CD4-positive, alpha-beta T cell treated with Interleukin-4 for 1 hour (primary cell): ENCODE measurements at places on chromosomes 12 and 14.

- DNase-seq, result no peak
These were observed 178.2 kb downstream of the RMST start for GRCh38 chr12:97640826-97641225.

- DNase-seq, result no peak
These were observed 1.1 kb downstream of the KMT2D start for GRCh38 chr12:49059299-49060171.

DNA sequence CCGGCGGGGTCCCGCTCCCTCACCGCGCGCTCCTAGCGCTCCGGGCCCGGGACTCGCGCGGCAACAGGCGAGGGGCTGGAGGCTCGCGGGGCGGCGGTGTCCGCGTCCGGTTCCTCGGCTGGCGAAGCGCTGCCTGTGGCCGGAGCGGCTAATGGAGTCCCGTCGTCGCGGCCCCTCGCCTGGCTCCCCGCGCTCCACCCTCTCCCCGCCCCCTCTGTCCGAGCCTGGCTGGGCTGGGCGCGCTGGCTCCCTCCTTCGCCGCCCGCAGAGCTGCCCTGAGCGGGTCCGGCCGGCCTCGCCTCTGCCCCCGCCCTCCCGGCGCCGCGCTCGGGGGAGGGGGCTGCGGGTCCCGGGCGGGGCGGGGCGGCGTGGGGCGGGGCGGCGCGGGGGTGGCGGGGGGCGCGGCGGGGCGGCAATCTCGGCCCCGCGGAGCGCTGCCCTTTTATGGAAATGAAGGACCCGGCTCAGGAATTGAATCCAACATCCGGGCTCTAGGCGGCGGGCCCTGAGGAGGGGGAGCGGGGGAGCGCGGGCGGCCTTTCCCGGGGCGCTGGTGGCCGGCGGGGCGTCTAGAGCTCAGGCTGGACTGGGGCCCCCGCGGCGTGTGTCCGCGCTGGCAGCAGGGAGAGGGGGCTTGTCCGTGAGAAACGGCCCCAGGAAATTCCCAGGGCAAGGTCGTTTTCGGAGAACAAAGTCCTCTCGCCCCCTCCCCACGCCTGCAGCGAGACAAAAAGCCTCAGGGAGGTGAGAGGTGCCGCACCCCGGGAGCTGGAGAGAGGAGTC lies at the start of gene FERMT2:
TSS of gene FERMT2 (minus strand) at position 153 of the 783 bp plus-strand sequence. CDS start 482 bp downstream, outside the sequence.
- DNase-seq, result peak; percentile 23

DNA sequence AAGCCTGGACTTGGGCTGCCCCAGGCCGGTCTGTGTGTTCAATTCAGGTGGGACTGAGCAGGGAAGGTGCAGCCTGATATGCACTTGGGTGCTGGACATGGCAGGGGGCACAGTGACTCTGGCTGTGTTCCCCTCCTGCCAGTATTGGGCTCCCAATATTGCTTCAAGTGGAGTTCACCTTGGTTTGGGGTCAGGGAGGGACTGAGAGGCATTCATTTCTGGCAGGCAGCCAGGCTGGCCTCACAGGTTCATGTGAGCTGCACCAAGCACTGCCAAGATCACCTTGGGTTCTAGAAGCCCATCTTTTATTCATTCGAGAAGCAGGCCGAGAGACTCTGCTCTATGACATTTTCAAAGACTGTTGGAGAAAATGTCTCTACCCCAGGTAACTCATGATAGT lies 245.0 kb downstream of the CHST11 start:
- no peak for DNase-seq

DNA sequence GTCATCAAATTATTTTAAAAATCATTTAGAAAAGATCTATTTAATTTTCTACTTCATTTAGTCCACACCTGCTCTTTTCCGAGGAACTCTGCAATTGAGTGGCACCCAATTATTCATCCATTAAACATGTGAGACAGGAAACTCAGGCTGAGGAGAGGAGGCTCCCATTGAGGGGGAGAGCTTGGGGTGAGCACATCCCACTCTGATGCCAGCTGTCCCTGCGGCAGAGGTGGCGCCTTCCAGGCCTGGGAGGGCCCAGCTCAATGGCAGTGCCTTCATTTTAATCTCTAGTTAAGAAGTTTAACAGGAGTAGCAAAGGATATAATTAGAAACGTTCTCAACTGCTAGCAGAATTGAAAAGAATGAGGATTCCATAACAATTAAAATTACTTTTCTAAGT lies 92.0 kb downstream of the ITPR2 start:
- DNase-seq, result no peak

DNA sequence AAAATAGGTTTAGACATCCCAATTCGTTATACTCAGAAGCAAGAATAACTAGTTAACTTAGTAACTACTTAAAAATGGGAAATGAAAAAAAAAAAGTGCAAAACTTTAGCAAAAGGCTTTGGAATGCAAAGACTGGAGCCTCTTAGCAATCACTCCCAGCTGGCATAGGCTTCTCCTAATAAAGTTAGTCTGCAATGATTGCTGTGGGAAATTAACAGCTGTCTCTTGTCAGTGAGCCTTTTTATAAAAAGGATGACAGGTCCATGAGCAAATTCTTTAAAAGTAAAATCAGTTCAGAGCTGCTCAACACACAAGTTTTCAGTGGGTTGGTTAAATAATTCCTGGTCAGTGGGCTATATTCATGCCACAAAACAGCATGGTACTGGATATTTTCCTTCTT lies 7.4 kb upstream of the SYCP3 start:
- no peak for DNase-seq

DNA sequence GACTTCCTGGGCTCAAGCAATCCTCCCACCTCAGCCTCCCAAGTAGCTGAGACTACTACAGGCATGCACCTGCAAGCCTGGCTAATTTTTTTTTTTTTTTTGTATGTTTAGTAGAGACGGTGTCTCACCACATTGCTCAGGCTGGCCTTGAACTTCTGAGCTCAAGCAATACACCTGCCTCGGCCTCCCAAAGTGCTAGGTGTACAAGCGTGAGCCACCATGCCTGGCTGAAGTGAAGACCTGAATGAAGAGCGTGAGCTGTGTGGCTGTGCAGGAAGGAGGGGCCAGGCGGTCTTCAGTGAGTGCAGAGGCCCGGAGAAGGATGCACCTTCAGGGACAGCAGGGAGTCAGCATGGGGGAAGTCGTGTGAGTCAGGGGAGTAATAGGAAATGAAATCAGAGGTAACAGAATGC lies 14.9 kb upstream of the NFKBIA start:
- DNase-seq, result no peak

- no peak for DNase-seq
These were observed 373.5 kb upstream of the CLEC14A start for GRCh38 chr14:38629412-38629811.

- no peak for DNase-seq
These were observed 231.8 kb upstream of the NPAS3 start for GRCh38 chr14:32706721-32707519.

GRCh38 chr12:108566452-108566851 lies 4.1 kb downstream of the ISCU start:
- DNase-seq, result no peak

DNA sequence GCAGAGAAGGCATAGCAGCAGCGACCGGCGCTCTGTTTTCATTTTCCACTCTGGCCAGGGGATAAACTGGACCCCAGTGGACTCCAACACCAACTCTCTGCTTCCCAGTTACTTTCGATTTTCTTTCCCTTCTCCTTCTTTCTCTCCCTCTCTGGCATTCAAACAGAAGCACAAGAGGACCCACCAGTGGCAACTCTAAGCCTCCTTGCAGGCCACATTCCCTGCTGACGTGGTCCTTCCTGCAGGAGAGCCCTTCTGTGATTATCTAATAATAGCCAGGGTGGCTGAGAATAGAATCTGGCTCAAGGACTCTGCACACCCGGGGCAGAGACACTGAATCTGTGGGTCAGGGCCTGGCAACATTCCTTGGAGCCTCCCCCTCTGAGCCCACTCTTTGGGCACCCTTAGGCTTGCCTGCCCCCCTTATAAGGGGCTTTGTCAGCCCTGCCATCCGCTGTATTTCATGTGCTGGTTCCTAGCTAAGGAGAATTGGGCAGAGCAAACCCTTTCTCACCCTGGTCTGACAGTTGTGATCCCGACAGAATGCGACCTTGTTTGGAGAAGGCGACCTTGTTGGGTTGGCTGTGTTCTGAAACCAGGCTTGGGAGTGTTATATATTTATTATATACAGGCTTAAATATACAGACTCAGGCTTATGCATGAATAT lies 8.2 kb upstream of the HOXC6 start:
- no peak for DNase-seq

- DNase-seq, result no peak
These were observed 10.1 kb downstream of the LGALS3 start for GRCh38 chr14:55139141-55139540.

DNA sequence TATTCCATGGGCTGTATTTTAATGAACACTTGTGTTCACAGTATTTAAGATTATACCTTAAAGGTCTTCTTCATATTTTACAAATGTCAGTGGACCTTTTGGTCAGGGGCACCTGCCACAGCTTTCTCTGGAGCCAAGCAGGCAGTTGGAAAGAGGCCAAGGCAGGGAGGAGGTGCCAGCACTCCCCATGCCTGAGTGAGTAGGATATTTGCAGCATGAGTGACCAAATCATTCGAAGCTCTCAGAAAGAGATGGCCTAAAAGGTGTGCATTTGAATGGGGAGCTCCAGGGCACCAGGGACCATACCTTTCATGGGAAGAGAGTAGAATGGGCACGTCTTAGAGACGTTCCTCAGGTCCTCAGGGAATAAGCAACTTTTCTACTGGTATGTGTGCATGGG lies 121.6 kb downstream of the GPR135 start:
- DNase-seq, result no peak

DNA sequence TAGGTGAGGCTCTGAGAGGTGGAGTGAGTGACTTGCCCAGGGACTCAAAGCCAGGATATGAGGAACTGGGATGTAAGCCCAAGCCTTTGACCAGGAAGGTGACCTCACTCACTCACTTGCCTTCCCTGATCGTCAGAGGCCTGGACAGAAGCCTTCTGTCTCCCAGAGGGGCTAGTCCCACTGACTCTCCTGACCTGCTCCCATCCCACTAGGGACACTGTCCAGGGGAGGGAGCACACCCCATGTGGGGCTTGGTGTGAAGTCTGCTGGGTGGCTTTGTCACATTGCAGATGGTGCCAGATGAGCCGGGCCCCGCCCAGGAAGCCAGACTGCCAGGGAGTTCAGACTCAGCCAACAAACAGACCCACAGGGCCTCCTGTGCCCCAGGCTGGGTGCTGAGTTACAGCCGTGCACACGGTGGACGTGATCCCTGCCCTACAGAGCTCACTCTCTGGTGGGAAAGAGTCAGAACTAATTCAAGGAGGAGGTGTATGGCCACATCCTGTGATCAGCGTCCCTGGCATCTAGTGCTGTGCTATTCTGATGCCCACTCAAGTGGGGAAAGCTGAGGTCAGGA lies 28.3 kb downstream of the MMAB start:
- DNase-seq, result peak; percentile 14

DNA sequence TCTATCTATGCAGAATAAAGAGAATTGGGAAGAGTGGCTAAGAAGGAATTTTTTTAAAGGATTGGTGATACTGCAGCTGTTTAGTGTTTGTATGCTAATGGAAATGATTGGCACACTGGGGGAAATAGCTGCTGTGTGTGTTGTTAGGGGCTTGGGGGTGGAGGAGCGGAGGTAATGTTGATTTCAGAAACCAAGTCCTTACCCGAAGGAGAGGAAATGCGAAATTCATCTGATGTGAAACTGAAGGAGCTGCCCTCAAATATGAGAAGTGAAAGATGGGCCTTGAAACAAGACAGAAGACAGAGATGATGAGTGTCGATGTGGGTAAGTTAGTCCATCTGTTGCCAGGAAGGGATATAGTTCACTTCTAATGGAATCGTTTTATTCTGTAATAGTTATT lies 21.2 kb upstream of the RNASE12 start:
- DNase-seq, result no peak

GRCh38 chr14:68135566-68135965 lies 316.0 kb downstream of the RAD51B start:
- DNase-seq, result no peak

GRCh38 chr12:17971850-17972249 lies 118.1 kb downstream of the RERGL start:
- no peak for DNase-seq

GRCh38 chr12:62075870-62076269 lies 184.3 kb upstream of the USP15 start:
- no peak for DNase-seq

DNA sequence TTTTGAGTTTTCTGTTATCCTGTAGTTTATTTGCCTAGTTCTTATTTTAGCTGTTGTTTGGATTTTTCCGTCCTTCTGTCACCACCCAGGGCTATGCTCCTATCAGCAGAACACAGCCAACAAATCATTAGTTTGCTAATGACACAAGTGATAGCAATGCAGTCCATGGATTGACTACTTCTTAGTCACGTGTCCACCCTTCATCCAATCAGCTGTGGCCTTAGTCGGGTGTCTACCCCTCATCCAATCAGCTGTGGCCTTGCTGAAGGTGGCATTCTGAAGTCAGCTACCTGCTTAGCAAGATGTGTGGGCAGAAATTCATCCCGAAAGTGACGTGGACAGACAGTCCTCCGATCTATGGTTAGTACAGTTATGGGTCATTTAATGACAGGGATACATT lies 182.3 kb downstream of the GALC start:
- no peak for DNase-seq

DNA sequence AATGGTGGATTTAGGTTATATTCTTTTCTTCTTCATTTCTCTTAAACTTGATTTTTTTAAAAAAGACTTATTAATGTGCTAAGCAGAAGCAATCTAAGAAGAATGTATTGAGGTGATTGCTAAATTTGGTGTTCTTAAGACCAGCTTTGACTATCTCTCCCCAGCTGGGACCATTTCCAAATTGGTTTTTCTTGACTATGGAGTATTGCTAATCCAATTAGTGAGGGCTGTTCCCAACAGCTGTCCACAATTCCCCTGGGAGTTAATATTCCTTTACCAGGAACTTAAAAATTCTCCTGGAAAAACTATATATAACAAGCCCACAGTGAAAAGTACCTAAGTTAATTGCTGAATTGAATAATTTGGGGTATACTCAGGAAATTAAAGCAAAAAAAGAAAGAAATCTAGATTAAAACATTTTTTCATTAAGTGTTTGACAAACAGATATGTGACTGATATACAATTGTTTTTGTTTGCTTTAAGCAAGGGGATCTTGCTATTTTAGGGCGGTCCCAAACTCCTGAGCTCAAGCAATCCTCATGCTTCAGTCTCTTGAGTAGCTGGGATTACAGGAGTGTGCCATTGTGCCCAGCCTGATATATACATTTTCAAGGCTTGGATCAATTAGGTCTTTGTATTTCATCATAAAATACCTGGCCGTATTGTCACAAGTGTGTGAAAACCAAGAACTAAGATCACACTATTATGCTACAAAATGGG lies 105.0 kb downstream of the FAR2 start:
- DNase-seq, result no peak

DNA sequence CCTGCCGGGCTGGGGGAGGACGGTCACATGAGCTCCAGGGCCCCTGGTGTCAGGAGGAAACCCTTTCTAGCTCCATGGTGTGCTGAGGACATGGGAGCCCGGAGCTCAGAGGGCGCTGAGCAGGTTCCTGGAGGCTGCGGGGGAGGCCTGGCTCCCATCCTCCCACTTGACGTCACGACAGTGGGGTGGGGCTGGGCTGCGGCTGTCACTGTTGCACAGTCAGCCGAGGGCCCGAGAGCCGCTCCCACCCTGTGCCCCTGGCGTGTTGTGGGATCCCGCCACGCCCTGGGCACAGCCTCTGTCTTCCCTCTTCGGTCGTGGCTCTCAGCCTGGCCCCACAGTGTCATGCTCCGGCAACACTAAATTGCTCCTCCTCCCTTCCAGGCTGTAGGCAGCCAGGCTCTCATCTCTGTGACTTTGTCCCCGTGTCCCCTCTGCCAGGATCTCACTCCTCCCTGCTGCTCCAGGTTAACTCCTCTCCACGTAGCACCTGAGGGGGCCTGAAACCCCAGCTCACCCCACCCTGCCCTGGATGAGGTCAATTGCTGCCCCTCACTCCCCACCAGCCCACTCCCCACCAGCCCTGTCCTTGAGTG lies 33.0 kb downstream of the BEGAIN start:
- DNase-seq, result peak; percentile 61
